ENCODE measurements at places on chromosomes 13 and 19.

DNA sequence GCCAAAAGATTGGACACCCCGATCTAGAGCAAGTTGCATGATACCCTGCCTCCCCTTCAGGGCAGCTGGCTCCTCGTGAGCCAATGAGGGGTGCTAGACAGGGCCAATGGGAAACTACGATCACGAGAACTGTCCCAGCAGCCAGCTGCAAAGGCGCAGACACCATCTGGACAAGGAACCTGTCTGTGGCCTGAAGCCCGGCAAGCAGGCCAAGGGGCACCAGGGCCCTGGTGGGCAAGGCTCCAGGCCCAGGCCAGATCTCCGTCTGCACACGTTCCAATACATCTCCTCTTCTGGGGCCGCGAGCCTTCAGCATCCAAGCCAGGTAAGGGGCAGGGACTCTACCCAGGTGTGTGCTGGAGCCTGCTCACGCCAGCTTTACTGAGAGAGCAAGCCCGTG is 20.2 kb downstream of the MED26 start:
- no peak for DNase-seq

- DNase-seq = no peak
These were observed 1.1 kb downstream of the ZNF653 start for GRCh38 chr19:11504502-11505031.

DNA sequence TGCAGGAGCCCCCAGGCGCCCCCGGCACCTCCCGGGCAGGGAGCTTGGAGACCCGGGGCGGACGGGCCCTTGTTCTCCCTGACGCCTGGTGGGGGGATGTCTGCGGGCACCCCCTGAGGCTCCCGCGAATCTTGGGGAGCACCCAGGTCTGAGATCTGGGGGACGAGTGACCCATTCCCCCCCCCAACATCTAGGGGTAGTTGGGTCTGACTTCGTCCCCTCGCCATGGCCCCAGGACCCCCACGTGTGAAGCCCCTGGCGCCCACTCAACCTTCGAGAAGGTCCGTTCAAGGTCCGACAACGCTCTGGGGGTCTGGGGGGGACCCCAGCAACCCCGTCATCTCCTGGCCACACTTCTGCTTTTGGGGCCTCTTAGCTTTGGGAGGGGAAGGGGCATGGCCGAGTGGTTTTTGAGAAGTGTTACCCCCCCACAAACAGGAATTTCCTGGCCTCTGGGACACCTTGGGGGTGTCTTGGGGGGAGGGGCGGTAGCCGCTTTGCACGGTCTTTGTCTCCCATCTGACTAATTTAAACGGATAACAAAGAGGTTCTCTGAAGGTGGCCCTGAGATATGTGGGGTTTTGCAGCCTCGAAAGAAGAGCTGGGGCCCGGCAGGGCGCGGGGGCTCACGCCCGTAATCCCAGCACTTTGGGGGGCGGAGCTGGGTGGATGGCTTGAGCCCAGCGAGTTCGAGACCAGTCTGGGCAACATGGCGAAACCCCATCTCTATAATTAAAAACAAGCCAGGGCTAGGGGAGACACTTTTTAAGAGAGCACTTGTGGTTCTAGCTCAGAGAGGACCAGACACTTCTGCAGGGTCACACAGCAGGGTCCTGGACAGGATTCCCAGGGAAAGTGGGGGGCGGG is 608 bp downstream of the CNN2 start:
- DNase-seq = no peak

DNA sequence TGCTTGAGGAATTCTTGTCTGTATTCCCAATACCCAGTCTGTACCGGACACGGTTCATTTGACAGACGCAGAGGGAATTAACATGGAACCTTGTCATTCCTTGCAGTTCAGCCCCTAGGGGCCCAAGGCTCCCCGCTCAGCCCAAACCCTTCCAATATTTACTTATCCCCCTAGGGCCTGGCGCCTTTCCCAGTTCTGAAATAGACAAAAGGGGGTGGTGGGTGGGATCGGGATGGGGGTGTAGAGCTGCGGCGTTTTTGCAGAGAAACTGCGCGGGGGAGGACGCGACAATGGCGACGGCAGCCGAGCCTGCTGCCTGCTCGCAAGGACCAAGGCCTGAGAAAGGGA is 583 bp downstream of the AKAP8L start:
- no peak for DNase-seq

GRCh38 chr13:20869540-20869939 is 33.0 kb downstream of the XPO4 start:
- no peak for DNase-seq

- peak; percentile 93 for DNase-seq
These were observed 1.9 kb upstream of the FXYD7 start for GRCh38 chr19:35140962-35141836.

DNA sequence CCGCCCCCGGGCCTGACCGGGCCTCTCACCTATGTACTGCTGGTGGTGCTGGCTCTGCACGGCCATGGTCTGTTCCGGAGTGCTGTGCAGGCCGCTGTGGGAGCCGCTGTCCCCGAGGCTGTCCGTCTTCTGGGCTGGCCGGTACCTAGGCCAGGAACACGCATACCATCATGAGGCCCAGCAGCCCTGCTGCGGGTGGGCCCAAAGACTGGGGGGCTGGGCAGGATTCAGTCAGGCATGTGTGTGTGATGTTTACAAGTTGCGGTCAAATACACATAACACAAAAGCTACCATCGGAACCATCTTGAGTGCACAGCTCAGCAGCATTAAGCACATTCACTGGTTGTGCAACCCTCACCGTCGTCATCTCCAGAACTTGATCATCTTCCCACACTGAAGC is 32.2 kb upstream of the RANBP3 start:
- no peak for DNase-seq

DNA sequence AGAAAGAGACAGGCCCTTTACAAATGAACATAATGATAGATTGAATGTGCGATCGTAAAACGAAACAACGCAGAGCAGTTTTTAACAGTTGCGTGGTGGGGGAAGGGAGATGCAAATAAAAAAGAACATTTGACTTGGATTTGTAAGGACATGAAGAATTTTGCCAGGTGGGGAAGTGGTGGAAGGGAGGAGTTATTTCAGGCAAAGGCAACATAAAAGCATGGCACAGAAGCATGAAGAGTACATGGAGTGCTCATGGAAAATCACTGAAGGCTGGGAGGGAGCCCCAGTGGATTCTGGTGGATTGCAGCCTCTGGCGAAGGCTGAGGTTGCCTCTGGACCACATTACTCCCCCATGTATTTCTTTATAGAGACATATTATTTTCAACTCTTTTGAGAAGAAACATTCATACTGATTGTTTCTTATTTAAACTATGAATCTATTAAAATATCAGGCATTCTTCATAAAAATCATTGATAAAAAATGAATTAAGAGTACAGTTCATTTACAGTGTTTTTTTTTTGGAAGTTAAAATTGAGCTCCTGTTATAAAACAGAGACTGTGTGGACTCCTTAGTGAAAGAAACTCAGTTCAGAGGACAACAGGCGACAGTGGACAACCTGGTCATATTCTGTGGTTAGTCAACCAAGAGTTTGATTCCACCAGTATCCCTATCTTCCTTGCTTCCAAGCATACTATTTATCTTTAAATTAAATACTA is 57.5 kb downstream of the STARD13 start:
- no peak for DNase-seq

GRCh38 chr13:23690668-23691067 is 120.5 kb downstream of the TNFRSF19 start:
- DNase-seq = no peak

DNA sequence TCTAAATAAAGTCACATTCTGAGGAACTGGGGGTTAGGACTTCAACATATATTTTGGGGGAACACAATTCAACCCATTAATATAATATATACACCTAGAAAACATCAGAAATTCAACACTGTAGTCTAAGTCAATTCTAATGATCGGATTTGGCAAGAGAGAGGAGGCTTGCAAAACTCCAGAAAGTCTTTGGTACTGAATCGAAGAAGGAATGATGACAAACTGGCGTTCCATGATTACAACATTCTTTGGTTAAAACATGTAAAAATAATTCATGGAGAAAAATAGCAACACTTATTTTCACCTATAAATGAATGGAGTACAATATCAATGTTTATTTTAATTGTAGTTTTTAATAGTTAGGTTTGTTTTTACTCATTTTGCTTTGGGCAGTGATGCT is 62.4 kb downstream of the MBNL2 start:
- DNase-seq = no peak

- no peak for DNase-seq
These were observed 19.0 kb downstream of the SPC24 start for GRCh38 chr19:11136400-11137101.

DNA sequence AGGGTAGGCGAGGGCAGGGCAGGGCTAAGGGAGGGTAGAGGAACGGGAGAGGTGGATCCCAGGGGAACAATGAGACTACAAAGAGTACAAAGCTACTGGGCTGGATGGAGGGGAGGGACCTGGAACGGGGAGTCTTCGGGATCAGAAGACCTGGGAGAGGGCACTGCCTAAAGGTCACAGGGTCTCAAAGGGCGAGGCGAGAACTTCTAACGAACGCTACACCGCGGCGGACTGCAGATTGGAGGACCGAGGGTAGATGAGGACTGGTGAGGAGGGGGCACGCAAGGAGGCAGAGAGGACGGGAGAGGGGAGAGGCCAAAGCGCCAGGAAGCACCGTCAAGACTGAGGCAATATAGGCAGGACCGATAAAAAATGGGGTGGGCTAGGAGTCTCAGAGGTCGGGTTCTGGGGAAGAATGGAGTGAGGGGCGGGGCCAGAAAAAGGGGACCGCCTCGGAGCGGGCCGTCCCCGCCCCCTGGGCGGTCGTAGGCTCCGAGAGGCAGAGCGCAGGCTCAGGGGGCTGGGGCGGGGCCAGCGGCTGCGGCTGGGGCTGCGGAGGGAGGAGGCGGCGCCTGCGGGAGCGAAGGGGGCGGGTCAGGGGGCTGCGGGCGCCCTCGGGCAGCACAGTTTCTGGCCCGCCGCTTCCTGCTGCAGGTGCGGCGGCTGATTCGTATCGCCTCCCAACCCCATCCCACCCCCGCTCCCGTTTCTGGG is 1.3 kb upstream of the KCNC3 start:
- DNase-seq = peak; percentile 38

- DNase-seq = no peak
These were observed 9.7 kb downstream of the ELAVL1 start for GRCh38 chr19:7995810-7996158.

DNA sequence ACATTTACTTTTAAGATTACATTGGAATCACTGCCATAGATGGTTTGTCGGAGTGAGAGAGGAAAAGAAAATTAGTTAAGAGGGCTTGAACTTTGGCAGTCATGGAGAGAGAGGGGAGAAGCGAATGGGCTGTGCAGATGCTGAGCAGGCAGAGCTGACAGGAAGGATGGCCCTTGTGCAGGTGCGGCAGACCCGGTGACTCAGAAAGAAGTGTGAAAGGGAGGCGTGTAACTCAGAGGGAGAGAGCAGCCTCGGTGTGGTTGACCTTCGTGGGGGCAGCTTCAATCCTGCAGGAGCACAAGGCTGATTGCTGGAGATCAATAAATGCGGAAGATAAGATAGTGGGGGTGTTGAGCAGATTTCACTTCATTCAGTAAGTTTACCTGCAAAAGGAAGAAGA is 76.9 kb downstream of the TNFSF13B start:
- DNase-seq = no peak

DNA sequence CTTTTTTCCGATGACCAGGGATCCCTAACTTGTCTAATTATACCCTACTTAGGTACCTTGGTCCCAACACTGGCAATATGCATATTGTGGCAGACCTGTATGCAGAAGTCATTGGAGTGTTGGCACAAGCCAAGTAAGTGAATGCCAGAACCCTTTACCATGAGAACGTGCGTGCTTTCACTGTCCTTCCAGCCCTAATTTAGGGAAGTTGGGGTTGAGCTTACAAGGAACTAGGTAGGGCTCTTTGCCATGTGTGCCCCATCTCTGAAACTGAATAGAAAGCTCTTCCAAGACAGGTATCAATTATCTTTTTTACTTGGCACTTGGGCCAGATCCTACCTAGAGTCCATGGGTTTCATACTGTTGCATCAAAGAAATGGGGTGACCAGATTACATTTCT is 93.2 kb downstream of the FRY start:
- DNase-seq = no peak

DNA sequence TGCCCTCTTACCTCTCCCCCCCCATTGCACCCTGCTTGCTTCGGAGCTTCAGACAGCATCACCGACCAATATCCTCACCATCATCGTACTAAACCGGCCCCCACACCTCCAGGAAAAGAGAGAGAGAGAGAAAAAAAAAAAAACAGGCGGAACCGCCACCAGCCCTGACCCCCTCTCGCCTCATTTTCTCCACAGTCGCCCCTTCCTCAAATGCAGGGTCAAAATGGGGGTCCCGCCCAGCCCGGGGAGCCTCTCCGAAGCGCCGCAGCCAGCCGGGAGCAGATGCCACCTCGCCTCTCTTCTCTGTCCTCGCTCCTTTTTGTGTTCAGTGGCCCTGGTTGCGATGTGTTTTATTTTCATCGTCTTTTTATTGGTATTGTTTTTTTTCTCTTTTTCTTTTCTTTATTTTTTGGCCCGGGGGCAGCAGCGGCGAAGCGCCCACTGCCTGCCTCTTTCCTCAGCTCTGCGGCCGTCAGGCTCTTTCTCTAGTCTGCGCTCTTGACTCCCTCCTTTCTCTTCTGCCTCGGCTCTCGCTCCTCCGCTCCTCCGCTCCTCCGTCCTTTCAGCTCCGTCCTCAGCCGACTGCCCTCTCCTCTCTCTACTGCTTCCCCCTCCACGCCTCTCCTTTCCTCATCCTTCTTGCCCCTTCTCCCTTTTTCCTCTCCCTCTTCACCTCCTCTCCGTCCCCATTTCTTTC is 41.4 kb downstream of the DEDD2 start:
- DNase-seq = no peak

DNA sequence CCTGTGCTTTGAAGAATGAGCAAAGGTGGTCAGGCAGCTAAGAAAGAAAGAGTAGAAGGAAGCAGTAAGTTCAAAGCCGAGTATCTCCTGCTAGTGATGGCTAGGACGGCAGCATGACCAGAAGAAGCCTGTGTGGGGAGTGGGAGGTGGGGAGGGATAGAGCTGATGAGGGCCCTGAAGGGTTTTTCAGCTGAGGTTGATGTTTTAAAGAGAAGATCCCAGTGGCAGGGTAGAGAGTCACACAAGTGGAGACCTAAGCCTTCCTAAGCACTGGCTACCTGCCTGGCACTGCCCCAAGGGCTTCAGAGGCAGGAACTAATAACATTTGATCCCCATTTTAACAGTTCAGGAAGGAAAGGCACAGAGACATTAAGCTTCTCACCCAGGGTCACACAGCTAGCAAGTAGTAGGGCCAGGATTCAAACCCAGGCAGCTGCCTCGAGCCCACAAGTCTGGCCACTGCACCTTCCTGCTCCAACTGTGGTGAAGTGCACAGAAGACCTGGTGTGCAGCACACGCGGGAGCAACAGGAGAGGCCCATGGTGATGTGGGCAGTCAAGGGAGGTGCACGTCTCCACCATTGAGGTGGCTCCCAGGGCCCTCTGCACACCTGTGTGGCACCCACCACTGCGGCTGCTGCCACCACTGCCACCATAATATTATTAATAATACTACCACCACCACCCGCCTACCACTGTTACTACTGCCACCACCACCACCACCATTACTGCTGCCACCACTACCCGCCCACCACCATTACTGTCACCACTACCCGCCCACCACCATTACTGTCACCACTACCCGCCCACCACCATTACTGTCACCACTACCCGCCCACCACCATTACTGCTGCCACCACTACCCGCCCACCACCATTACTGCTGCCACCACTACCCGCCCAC is 22.1 kb downstream of the CUL4A start:
- no peak for DNase-seq

Measured in stimulated activated CD8-positive, alpha-beta memory T cell treated with anti-CD3 and anti-CD28 coated beads, Interleukin-4, amount 100 ng/mL, for 4 hours (primary cell).